ENCODE measurements at places on chromosomes 2 and 18.

GRCh38 chr2:237128026-237128703 lies 42.5 kb downstream of the COPS8 start:
- DNase-seq, result peak; percentile 16

GRCh38 chr2:1780693-1781092 lies 36.4 kb upstream of the PXDN start:
- no peak for DNase-seq

- DNase-seq, result peak; percentile 65
Measured at GRCh38 chr2:170816504-170817092, at the start of gene GAD1. TSS of gene GAD1 (plus strand) at chr2:170816887. CDS start at chr2:170818592, 1,705 bp downstream.

DNA sequence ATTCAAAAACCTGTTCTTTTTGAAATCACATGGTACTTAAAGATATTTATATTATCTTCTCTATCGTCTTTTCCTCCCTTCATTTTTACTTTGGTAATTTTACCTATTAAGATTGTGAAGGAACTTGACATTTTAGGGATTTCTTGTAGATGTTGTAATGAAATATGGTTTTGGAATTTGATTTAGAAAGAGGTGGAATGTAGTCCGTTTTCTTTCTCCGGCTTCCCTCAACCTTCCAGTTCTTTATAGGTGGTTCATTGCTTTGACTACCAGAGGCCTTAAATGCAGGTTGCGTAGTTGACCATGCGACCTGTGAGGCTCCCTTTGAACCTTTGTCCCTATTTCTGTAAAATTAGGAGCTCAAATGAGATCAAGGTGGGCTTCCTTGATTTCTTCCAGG lies 24.5 kb downstream of the ITGA6 start:
- no peak for DNase-seq

- no peak for DNase-seq
Measured at GRCh38 chr2:237575869-237576862, 9.8 kb downstream of the PRLH start.

- no peak for DNase-seq
Measured at GRCh38 chr2:21860907-21861306, 737.1 kb downstream of the TDRD15 start.

- DNase-seq, result no peak
Measured at GRCh38 chr2:119567292-119567691, 23.0 kb downstream of the CFAP221 start.

DNA sequence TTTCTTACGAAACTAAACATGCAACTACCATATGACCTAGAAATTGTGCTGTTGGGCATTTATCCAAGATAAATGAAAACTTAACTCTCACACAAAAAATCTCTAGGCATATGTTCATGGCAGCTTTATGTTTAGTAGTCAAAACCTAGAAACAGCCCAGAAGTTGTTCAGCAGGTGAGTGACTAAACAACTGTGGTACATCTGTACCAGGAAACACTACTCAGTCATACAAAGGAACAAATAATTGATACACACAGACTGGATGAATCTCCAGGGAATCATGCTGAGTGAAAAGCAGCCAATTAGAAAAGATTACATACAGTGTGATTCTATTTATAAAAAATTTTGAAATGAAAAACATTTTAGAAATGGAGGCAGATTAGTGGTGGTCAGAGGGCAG lies 29.3 kb downstream of the DYNC2LI1 start:
- no peak for DNase-seq

DNA sequence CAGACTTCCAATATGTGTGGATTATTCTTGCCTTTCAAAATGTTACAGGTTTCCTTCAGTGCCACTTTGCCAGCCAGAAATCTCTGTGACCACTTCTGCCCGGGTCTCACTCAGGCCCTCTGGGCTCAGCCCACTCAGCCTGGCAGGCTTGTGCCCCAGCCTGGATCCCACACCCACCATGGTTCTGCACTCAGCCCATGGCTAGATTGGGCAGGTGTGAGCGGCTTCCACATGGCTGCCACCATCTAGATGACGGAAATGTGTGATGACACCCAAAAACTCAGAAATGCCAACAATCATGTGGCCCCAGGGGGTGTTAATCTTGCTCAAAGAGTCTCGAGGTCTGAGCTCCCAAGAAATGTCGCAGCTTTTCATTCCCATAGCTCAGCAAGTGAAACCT lies 1097.5 kb upstream of the SLC39A10 start:
- no peak for DNase-seq

DNA sequence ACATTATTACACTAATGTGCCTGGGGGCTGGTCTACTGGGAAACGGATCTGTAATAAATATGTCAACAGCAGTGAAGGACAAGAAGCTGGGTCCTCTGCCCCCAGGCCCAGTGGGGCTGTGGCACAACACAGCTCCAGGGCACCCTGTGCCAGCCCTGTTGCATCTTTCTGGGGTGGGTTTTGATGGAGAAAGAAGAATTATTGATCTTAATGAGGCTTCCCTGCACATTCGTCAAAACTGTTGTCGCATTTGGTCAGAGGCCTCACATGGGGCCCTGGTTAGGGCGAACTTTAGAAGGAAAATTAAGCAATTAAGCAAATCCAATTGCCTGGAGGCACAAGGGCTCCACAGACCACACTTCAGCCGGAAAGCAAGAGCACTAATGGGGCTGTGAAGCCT lies 30.0 kb upstream of the TWIST2 start:
- DNase-seq, result no peak

DNA sequence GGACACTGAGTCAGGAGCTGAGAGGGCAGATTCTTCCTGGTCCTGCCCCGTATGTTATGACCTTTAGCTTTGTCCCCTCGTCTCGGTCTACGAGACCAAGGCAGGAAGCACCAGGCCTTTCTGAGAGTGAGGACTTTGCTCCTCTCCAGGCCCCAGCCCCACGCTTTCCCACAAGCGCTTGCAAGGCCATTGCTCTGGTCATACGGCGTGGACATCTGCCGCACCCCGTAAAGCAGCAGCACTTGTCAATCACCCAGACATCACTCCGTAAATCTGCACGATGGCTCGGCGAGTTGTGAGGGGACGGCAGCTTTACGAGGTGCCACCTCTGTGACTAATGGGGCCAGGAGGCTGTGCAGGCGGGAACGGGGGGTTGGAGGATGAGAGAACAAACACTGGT lies 100.8 kb upstream of the TWIST2 start:
- no peak for DNase-seq

GRCh38 chr2:54271189-54271588 lies 15.2 kb upstream of the TSPYL6 start:
- no peak for DNase-seq

DNA sequence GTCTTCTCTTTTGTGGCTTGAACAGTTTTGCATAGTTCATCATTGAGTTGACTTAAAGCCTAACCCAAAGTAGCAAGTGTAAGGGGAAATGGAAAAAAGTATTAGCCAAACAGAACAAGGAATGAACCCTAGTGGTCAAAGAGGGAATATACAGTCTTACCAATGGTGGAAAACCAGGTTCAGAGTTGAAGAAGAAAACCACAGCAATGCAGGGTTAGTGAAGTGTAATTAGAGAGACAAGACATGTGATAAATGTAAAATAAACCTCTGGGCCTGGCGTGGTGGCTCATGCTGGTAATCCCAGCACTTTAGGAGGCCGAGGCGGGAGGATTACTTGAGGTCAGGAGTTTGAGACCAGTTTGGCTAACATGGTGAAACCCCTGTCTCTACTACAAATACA lies 2.4 kb downstream of the TTN start:
- DNase-seq, result no peak

GRCh38 chr2:108946442-108946841 lies 42.6 kb downstream of the EDAR start:
- DNase-seq, result no peak

GRCh38 chr2:14750433-14750832 lies 117.9 kb downstream of the LRATD1 start:
- no peak for DNase-seq

- DNase-seq, result no peak
Measured at GRCh38 chr2:56444339-56444738, 260.5 kb downstream of the CCDC85A start.

DNA sequence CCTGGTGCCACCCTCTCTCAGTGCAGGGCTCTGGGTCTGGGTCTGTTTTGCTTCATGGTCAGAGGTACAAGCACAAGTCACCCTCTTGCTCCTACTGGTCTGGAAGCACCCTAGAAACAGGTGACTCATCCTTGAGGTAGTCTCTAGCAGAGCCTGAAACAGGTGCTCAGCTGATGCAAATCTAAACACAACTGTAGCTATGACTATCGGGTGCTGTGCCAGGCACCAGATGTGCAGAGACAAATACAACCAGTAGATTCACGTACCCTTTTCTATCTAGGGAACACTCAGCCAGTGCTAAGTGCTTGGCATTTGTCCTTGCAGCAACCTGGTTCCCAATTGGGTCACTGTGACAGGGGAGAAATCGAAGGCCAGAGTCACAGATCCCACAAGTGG lies 140.9 kb upstream of the MYCN start:
- DNase-seq, result no peak
